ENCODE measurements at places on chromosomes 1 and 21.

GRCh38 chr1:184854496-184855140 lies 100.0 kb upstream of the EDEM3 start:
- no peak for DNase-seq

DNA sequence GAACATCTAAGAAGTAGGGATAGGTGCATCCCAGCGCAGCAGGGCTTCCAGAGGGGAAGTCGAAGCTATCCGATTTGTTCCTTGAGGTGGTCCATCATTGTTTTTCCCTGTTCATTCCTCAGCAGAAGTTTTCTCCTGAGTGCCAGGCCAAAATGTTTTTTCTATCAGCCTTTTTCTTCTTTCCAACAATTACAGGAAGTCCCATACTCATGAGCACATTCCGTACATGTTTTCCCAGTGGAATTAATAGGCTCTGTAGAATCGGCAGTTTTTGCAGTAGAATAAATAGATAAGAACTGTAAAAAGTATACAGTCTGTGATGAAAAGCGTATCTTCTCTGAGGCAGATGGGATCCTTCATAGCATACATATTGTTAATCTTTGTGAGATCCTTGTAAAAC lies 24.8 kb downstream of the CD101 start:
- no peak for DNase-seq

DNA sequence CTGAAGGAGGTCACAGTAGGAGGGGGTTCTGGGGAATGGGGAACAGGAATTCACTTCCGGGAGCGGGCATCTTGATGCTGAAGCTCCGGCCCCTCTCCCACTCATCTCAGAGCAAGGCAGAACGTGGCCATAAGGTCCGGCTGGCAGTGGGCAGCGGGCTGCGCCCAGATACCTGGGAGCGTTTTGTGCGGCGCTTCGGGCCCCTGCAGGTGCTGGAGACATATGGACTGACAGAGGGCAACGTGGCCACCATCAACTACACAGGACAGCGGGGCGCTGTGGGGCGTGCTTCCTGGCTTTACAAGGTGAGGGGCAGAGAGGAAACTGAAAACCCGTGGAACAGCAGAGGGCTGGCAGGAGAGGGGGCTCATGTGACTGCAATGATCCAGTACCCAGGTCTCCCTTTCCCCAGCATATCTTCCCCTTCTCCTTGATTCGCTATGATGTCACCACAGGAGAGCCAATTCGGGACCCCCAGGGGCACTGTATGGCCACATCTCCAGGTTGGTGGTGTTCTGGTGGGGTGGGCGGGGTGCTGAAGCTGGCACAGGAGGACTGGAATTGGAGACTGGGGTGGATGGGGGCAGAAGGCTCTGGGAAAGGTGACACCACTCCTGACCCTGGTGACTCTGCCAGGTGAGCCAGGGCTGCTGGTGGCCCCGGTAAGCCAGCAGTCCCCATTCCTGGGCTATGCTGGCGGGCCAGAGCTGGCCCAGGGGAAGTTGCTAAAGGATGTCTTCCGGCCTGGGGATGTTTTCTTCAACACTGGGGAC lies 3.0 kb downstream of the SLC27A3 start:
- no peak for DNase-seq

DNA sequence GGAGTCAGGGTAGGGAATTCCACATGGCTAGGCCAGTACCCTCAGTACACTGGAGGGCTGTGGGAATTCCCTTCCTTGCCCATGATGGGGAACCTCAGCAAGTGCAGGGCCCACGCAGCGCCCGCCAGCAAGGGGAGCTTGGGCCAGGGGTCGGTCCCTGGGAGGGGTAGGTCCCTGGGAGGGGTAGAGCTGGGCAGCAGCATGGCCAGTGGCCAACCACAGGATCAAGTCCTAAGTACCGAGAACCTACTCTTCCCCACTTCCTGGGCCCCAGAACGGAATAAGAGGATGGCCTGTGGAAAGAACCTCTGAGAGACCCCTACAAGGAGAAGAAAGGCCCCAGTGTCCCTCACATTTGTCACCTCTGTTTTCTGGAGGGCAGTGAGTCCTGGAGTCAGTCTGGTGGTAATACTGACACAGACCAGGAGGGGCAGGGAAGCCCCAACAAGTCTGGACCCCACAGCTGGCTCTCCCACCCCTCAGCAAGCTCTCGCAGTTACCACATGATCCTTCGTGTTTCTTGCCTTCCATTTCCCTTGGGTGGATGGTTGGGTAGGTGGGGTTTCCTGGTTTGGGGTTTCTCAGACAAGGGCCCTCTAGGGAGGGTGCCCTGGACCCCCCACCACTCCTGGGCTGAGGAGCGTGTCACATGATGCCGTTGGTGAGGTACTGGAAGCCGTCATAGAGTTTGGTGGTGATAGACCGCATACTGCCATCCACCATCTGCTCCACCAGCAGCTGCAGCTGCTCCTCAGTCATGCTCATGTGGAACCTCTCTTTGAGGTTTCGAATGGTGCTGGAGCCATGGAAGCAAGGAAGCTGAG lies 10.3 kb downstream of the ZNF687 start:
- no peak for DNase-seq

- no peak for DNase-seq
Measured at GRCh38 chr1:28935293-28935692, 20.9 kb downstream of the EPB41 start.

DNA sequence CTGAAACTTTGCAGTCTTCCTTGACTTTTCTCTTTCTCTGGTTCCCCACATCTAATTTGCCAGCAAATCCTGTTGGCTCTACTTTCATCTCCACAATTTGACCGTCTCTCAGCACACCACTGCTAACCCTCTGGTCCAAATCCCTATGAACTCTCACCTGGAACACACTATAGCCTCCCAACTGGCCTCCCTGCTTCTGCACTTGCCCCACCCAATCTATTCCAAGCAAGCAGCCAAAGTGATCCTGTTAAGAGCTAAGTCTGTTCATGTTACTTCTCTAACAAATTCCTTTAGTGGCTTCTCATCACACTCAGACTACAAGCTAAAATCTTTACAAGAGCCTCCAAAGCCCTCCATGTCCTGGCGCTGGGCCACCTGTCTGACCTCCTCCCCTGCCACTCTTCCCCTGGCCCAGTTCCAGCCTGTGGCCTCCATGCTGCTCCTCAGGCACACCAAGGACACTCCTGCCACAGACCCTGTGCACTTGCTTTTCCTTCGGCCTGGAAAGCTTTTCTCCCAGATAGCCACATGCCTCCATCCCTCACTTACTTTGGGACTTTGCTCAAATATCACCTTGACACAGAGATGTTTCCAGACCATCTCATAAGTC lies 104.1 kb downstream of the DTL start:
- no peak for DNase-seq

DNA sequence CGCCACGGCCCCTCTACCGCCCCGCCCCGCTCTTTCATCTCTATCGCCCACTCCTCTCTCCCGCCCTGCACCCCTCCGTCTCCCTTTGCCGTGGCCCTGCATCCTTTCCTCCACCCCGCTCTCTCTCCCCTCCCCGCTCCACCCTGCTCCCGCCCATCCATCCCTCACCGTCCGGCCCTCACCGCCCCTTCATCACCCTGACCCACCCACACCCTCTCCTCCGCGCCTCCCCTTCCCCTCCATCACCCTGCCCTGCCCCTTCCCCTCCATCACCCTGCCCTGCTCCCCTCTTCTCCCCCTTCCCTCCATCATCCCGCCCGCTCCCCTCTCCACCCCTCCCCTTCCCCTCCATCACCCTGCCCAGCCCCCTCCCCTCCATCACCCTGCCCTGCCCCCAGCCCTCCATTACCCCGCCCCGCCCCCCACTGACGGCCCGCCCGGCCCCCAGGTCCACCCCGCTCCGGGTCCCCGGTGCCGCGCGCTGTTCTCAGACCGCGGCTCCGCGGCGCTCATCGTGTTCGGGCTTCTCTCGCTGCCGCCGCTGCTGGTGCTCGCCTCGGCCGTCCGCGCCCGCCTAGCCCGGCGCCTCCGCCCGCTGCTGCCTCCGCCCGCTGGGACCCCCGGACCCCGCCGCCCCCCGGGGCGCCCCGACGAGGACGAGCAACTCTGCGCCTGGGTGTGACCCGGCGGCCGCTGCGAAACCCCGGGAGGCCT lies 6.2 kb upstream of the ANKRD65 start:
- no peak for DNase-seq

GRCh38 chr1:165762725-165763124 lies 5.9 kb downstream of the TMCO1 start:
- DNase-seq, result no peak

GRCh38 chr21:46082713-46082962 lies 15.3 kb upstream of the COL6A2 start:
- no peak for DNase-seq

DNA sequence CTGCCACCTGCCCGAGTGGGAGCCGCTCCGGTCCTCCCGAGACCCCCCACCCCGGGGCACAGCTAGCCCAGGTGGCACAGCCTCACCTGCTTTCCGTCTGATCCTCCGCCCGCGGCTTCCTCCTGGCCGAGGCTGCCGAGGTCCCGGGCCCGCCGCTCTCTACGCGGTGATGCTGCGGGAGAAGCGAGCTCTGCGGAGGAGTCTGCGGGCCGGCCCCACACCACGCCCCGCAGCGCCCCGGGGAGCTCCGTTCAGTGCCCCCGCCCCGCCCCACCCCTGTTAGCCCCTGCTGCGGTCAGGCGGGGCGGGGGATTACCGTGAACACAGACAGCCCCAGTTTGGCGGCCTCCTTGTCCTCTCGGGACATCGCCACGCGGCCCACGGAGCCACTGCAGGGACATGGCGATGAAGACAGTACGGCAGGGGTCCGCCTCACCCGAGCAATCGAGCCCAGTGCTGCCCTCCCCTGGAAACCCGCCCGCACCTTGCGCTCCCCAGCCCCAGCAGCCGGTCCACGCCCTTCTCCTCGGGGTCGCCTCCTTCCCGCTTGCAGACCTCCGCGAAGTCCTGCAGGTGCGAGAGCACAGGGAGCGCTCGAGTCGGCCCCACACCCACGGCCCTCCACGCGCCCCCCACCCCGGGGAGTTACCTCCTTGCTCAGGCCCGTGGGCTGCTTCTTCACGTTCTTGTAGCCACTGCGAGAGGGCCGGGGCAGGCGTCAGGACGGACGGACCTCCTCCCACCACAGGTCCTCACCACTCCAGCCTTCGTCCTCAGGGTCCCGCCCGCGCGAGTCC lies 933 bp downstream of the C1orf35 start:
- DNase-seq, result no peak

- DNase-seq, result no peak
Measured at GRCh38 chr1:115186711-115187265, 97.5 kb upstream of the TSPAN2 start.

GRCh38 chr21:28636752-28637691 lies 355.7 kb downstream of the LTN1 start:
- no peak for DNase-seq

All from stimulated activated CD4-positive, alpha-beta T cell treated with anti-CD3 and anti-CD28 coated beads, TNF-alpha, amount 100 ng/mL, for 1 hour (primary cell).